Activated CD4-positive, alpha-beta T cell treated with anti-CD3 and anti-CD28 coated beads for 36 hours (primary cell): ENCODE measurements at places on chromosomes 2 and 18. TPM values are rescaled to one million over a fixed set of nuclear protein-coding genes. Genes with fewer than 3 reads are reported as not detected.
A peak's percentile ranks its signal among the peaks of the same experiment; 100 is the strongest.

DNA sequence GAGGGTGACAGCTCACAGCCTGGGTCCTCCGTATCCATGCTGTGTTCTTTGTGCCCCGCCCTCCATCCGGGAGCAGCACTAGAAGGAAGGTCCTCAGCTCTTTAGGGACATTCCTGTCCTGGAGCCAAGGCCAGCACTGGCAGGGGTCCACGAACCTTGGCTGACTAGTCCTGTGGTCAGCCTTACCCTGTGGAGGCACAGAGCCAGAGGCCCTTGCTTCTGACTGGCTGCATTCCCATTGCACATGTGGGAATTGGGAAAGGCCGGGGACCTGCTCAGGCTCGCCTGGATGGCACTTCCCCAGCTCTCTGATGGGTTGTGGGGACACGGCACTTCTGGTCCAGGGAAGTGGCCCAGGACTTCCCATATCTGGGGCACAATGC is 24.9 kb upstream of the RHOB start:
- no peak for DNase-seq

DNA sequence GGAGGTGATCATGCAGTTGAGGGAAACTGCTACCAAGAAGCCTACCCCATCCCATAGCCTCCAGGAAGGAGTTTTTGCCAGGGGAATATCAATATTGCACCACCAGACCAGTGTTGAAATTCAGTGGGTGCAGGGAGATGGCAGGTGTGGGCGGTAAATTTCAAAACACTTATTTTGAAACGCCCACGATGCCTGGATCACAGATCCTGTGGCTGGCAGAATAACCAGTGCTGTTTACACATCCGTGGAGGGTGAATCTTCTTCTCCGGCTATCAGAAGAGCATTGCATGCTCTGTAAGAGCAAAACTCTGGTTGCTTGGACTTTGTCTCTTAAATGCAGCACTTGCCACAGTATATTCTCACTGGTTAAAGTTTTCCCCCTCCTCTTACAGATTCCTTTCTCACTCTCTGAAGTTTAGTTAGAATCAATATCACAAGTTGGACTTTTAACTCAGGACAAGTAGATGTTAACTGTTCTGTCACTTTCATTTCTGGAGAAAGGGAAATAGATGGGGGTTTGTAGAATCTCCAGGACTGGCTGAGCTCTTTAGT is 70.5 kb upstream of the ZCCHC2 start:
- DNase-seq, result peak; percentile 58

DNA sequence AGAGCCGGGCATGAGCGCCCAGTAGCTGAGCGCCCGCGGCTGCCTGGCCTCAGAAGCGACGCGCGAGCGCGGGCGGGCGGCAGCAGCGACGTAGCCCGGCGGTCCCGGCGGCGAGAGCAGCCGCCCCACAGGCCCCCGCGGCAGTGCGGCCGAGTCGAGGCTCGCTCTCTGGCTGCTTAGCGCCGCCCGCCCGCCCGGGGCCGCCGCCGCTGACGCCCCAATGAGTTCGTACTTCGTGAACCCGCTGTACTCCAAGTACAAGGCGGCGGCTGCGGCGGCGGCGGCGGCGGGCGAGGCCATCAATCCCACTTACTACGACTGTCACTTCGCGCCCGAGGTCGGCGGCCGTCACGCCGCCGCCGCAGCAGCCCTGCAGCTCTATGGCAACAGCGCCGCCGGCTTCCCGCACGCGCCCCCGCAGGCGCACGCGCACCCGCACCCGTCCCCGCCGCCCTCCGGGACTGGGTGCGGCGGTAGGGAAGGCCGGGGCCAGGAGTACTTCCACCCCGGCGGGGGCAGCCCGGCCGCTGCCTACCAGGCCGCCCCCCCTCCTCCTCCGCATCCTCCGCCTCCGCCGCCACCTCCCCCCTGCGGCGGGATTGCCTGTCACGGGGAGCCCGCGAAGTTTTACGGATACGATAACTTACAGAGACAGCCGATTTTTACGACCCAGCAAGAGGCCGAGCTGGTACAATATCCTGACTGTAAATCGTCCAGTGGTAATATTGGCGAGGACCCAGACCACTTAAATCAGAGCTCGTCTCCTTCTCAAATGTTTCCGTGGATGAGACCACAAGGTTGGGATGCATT is 847 bp downstream of the HOXD8 start:
- DNase-seq, result peak; percentile 54

GRCh38 chr18:79611040-79611681 is 68.4 kb upstream of the CTDP1 start:
- DNase-seq, result no peak

- no peak for DNase-seq
Observed at GRCh38 chr2:239193401-239193811, 207.4 kb downstream of the HDAC4 start.

Gene SERPINB10
- not detected for total RNA-seq

Gene VAMP5
- 21.4 TPM for total RNA-seq
